Activated T-helper 1 cell treated with anti-CD3 and anti-CD28 coated beads, Interleukin-12 subunit alpha, Interleukin-12 subunit beta, Interleukin-2, Interleukin-4 antibody, amounts not matched to agents 30 ng/mL and 10 ng/mL and 1 ng/mL, durations not matched to agents 14 hours and 24 hours and 36 hours (primary cell): ENCODE measurements at places on chromosomes 5 and 9.

- DNase-seq, result no peak
Observed at GRCh38 chr9:107805201-107805600, 315.6 kb upstream of the KLF4 start.

GRCh38 chr5:181108578-181109165, 22.3 kb downstream of the OR2V1 start:
- DNase-seq, result no peak

DNA sequence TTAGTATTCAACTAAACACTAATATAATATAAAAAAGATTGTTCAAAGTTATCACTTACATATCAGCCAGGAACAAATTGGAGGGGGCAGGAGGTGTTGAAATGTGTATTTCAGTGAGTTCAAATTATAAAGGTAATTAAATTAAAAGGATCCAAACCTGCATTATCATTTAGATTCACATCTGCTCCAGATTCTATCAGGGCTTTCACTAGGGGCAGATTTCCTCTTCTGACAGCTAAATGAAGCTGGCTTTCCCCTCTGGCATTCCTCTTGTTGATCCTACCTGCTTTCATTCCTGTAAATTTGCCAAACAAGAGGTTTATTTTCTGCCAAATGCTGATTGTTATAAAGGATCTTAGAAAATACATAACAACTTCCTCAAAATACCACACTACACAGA, 86.3 kb upstream of the GCNT4 start:
- no peak for DNase-seq

DNA sequence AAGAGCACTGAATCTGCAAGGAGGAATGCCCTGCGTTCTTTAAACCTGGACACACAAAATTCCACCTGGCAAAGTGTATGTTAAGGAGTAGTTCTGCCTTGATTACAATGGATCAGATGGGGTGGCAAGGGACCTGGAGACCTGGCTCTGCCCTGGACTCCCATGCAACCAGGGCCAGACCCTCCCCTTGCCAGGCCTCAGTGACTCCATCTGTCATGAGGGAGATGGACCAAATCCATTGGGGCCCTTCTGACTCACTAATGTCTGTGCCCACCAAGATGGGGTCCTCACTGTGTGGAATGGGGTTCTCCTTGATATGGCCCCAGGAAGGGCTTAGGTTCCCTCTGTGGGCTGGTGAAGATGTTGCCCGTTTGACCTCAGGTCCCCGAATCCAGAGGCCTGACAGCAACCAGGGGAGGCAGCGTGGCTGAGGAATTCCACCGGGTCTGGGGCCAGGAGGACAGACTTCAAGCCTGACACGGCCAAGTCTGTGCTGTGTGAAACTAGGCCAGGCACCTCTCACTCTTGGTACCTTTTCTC, 100.3 kb downstream of the PAX5 start:
- no peak for DNase-seq

DNA sequence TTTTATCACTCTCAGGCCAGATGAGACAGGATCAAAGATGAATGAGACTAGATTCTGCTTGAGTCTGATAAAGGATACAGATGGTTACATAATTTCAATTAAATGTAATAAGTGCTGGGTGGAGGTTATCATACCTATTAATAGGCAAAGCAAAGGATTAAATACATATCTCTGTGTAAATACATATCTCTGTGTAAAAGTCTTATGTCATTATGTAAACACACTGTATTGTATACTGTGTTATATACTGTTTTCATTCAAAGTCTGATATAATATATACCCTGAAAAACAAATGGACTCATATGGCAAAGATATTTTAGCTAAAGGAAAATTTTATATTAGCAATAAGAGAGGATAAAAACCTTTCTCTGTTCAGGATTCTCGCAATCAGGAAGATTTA, 605.8 kb upstream of the PTGER4 start:
- no peak for DNase-seq

DNA sequence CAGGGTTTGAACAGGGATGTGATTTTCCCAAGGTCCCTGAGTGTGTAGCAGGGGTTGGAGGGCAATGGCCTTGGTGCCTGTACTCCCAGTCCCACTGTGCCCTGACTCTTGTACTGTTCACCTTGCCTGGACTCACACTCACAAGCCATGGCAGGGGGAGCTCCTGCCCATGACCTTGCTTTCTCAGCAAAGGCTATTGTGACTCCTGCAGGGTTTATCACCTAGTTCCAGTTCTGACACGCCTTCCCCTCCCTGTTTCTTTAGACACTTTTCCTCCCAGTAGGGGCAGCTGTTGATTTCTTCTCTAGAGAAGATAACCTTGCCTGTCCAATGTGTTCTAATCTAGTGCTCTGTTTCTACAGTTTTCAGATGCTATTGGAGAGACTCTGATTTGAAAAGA, 139.5 kb downstream of the FSTL4 start:
- no peak for DNase-seq

DNA sequence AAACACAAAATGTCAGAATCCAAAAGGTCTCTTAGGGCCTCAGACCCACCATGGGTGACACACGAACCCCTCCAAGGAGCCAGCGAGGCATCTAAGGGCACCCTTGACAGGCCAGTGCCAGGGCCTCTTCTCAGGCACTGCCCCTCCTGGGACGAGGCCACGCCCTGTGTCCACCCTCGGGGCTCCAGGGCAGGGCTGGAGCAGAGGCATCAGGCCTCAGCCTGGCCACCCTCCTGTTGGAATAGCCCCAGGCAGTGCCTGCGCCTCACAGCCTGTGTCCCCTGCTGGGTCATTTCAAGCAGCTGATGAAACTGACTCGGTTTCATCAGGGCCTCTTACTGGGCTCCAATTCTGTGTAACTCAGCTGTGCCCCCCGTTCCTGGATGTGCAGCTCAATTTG, 32.8 kb upstream of the SUSD3 start:
- no peak for DNase-seq

- no peak for DNase-seq
Observed at GRCh38 chr9:2317591-2317990, 302.4 kb downstream of the SMARCA2 start.

- DNase-seq, result no peak
Observed at GRCh38 chr5:125338440-125339174, 592.2 kb upstream of the ZNF608 start.

DNA sequence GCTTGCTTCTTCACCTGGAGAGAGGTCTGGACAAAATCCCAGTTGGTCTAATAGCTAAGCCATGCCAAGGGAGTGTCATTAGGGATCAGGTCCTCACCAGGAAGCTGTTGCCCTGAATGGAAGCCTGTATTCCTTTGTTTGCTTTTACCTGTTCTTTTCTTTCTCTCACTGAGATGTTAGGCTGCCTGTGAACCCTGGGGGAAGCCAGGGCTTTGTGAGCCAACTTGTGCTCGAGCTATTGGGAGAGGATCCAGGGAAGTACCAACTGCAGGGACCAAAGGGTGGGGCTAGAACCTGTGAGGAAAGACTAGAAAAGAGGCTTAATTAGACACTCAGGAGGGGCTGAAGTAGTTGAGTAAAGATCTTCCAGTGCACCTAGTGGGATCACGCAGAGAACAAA, 451.2 kb upstream of the TLE4 start:
- no peak for DNase-seq

- DNase-seq, result no peak
Observed at GRCh38 chr5:179054036-179054785, 6.0 kb upstream of the ZNF354C start.

DNA sequence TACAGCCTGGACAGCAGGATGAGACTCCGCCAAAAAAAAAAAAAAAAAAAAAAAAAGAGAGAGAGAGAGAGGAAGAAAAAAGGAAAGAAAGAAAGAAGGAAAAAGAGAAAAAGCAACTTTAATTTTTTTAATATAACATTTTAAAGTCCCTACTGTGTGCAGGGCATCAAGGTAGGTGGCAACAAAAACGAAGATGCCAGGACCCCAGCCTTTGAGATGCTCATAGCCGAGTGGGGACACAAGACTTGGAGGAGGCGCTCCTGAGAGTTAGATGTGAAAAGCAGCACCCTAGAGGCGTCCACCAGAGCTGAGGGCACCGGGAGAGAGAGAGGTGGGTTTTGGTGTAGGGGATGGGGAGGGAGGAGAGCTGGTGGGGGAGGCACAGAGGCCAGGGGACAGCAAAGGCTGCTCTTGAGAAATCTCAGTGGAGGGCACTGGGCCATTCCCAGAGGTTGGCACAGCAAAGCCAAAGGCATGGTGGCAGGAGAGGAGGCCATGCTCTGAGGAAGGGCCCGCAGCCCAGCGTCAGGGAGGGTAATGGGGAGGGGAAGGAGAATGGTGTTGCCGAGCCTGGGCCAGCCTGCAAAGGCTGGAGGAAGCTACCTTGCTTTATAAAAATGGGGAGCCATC, 135.6 kb downstream of the C9orf50 start:
- no peak for DNase-seq

DNA sequence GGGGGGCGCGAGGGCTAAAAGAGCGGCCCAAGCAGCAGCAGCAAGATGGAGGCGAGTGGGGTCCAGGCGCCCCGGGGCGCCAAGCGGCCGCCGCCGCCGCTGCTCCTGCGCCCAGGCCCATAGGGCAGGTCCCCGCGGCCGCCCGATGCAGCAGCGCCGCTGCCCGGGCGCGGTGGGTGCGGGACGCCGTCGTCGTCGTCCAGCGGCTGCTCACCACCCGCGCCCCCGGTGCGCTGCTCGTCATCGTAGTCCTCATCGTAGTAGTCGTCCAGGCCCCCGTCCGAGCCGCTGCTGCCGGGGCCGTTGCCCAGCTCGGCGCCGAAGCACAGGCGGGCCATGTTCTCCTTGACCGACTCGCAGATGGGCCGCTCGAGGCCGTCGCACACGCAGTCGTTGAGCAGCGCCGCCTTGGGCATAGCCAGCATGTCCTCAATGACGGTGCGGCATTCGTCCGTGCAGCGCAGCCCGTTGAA, 1.5 kb downstream of the GAS1 start:
- DNase-seq, result no peak

DNA sequence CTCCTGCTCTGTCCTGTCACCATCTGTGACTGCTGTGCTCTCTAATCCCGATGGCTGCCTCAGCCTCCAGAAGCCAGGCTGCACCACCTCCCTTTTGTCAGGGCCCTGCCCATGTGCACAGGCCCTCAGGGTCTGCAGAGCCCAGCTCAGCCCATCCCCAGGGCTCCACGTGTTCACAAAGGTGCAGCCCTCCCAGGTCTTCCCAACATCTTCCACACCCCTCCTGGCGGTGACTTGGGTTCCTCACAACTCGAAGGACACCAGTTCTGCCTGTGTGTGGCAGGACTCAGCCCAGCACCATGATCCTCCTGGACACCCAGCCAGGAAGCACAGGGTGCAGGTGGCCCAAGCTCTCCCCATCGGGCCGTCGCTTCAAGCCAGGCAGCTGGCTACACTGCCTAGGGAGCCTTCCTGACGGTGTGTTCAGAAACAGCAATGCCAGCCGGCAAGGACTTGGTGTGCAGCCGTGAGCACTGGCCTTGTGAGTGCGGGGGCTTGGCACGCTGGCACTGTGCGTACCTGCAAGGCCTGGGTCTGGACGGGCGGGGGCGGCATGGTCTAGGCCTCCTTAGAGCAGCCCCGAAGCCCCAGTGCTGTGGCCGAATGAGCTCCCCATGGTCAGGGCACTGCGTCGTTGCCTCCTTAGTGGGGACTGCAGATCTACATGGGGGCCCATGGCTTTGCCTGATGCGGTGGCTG, 96.1 kb downstream of the MRPL36 start:
- DNase-seq, result no peak

DNA sequence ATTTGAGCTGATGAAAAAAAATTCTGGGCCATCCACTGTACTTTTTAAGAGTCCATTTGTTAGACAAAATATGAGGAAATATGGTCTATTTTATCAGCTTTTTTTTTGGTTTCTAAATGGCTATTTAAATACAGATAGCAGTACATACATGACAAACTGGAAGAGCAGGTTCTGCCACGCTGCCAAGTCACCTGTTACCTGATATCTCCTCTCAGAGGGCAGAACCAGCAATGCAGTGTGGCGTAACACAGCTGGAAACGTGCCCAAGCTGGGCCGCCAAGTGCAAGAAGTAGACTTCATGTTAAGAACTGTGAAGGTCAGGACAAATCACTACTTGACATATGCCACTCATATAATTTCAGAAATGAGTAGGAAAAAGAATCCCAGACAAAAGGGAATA, 8.1 kb downstream of the MCIDAS start:
- no peak for DNase-seq

DNA sequence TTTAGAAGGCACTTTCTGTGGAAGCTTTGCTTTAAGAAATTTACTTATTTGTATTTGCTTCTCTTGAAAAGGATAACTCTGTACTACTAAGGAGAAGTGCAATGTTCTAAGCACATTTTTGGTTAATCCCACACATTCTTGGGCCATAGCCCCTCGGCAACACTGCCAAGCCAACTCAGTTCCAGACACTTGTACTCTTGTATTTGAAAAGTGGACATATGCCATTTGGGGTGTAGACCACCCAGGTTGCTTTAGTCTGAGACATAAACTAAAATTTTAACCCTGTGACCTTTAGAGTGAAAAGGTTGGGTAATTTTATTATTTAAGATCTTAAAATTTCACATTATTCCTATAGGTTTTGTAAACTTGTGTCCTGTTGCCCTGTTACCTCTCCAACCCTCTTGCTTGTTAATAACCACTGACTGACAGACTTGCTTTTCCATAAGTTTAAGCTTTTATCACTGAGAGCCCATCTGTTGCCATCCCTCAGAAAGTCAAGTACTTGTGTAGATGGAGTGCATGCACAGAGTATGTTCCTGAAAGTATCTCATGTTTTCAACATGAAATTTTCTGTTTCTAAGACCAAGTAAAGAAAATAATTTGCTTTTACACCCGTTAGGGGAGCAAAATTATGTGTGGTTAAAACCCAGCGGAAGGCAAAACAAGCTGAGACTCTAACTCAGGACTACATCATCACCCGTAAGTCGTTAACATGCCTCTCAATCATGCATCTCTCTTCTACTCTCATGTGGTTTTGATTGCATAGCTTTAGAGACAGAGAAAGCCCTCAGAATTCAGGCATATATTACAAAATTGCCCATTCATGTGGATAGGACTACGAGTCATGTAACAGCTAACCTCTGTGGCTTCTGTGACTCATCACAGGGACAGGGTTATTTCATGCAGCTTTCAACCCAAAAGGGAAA, 117.3 kb downstream of the GDNF start:
- peak; percentile 53 for DNase-seq

GRCh38 chr9:97906236-97906831, 16.0 kb downstream of the TRMO start:
- DNase-seq, result no peak

DNA sequence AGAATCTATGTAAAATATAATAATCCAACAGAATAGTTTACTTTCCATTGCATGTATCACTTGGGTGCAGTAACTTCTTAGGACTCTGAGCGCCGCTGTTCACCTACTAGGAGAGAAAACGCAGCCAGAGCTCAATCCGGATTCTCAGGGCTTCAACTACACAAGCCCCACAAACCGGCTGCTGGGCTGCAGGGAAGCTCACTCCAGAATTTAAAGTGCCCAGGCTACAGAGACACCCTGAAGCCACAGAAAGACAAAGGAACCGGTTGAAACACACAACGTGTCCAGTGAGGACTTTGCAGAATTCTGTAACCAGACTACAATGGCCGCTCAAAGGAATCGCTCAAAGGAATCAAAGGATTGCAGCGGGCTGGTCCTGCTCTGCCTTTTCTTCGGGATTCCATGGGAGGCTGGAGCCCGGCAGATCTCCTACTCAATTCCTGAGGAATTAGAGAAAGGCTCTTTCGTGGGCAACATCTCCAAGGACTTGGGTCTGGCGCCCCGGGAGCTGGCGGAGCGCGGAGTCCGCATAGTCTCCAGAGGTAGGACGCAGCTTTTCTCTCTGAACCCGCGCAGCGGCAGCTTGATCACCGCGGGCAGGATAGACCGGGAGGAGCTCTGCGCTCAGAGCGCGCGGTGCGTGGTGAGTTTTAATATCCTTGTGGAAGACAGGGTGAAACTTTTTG, at the start of gene PCDHGA10:
Gene PCDHGA10, plus strand, starts transcription at position 134 of the 686 bp plus-strand sequence. Its CDS starts 189 bp downstream, at position 323.
- DNase-seq, result peak; percentile 33

GRCh38 chr9:136742591-136743391, at the start of gene LCN10:
Gene LCN10, minus strand, starts transcription at chr9:136742940. Its CDS starts 37 bp downstream, at chr9:136742903.
- DNase-seq, result no peak

- peak; percentile 78 for DNase-seq
Observed at GRCh38 chr9:130042885-130043653, at the start of gene FNBP1. Gene FNBP1, minus strand, starts transcription at chr9:130043189. Its CDS starts 214 bp downstream, at chr9:130042975.
